ENCODE measurements at places on chromosomes 4 and X.

GRCh38 chr4:22063613-22064012 is 115.0 kb upstream of the KCNIP4 start:
- no peak for DNase-seq

GRCh38 chrX:42462917-42463316 is 315.0 kb downstream of the PPP1R2C start:
- DNase-seq: no peak

DNA sequence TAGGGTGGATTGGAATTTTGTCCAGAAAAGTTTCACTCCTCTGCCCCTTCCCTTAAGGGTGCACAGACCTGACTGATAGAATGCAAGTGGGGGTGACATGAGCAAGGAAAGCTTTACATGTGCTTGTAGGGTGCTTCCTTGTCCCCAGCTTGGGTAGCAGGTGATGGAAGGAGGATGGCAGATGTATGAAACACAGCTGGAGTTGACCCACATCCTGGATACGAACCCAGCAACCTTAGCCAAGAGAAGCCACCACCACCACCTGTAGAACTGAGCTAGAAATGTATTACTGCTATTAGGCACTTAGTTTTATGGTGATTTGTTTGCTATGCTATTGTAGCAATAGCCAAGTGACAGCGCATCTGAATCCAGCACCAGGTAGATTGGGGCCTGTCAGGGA is 227.4 kb downstream of the HS3ST1 start:
- DNase-seq: no peak

GRCh38 chr4:123898946-123899666 is 502.5 kb downstream of the SPRY1 start:
- no peak for DNase-seq

DNA sequence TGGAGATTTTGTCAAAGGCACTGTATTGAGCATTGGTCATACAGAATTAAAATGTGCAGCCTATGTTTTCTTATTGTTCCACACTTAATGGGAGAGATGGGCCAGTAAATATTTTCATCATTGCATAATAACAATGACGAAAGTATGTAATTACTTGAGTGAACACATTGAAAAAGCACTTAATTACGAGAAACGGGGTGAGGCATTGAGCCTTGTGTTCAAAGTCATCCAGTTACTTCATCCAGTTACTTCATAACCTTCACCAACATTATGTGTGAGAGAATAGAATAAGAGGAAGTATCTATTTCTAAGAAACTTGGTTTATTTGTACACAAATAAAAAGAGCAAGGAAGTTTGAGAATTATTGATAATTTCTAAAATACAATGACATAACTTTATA is 1427.0 kb downstream of the ADGRL3 start:
- no peak for DNase-seq

GRCh38 chrX:103503163-103503852 is 16.0 kb downstream of the RAB40A start:
- DNase-seq: no peak

DNA sequence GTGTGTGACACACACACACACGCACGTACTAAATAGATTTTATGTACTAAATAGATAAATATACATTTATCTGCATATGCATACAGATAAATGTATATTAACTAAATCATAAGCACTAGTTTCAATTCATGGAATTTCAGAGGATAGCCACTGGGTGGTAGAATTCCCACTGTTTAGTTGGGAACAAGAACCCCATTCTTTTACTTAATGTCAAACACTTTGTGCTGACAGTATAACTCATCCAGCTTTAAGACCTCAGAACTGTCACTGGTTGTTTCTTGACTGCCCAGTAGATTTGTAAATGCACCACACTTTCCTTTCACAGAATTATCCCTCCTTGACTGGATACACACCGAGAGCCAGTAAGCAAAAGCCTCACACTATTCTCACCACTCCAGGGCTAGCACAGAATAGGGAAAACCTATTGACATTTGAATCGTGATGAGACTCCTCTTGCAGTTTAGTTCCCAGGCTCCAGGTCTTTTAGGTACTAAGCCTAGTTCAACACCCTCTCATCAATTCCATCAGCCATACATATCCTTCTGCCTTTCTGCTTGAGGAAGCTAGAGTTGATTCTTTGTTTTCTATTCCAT is 32.4 kb downstream of the PPARGC1A start:
- no peak for DNase-seq

GRCh38 chrX:20545538-20545937 is 278.8 kb upstream of the RPS6KA3 start:
- DNase-seq: no peak

- no peak for DNase-seq
Measured at GRCh38 chrX:110588853-110589252, 206.8 kb downstream of the CHRDL1 start.

DNA sequence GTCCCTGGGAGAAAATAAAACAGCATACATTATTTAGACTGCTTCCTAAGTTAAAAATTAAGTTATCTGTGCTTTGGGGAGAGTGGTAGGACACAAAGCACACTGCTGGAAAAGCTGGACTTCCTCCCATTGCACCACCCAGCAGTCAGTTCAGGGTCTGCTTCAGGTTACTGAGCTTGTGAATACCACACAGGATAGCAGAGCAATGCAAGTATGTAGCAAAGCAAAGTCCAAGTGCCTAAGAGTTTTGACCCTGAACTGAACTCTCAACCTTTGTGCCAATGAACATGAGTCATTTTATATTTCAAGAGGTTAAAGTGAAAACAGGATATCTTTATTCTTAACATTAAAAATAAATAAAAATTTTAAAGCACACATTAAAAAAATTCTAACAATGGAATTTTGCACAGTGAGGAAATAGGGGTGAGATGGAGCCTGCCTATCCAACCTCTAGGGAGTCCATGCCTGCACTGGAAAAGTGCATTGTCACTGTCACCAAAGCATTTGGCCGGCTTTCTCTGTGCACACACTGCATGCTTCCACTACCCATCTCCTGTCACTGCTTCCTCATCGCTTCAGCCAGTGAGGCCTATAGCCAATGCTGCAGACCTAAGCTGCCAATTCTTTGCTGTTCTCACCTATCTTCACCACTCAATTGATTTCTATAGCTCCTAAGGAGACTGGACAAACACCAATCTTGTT is 50.9 kb downstream of the ABCG2 start:
- DNase-seq: no peak

DNA sequence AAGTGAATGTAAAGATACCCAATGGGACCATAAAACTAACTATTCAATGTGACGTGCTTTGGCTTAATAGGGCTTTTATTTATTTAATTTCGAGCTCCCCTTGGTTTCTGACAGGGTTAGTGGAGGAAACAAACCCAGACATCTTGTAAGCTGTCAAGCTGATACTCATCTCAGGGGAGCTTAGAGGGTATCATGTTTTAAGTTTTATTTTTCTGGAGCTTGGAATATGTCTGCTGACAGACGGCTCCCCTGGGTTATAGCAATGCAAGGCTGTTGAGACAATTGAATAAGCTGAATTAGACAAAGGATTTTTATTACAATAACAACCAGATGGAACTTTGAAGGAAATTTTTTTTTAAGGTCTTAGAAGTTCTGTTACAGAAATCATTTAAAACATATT is 456.5 kb downstream of the IL1RAPL1 start:
- no peak for DNase-seq

- DNase-seq: peak; percentile 61
Measured at GRCh38 chrX:65667503-65668376, at the start of gene MSN. Gene MSN (plus strand): TSS chrX:65667654. CDS start chrX:65667842, 188 bp downstream.

- no peak for DNase-seq
Measured at GRCh38 chr4:37358748-37359147, 114.2 kb downstream of the NWD2 start.
